ENCODE measurements at places on chromosomes 4 and X. TPM values are rescaled to one million over a fixed set of nuclear protein-coding genes. Genes with fewer than 3 reads are reported as not detected.
A peak's percentile ranks its signal among the peaks of the same experiment; 100 is the strongest.

DNA sequence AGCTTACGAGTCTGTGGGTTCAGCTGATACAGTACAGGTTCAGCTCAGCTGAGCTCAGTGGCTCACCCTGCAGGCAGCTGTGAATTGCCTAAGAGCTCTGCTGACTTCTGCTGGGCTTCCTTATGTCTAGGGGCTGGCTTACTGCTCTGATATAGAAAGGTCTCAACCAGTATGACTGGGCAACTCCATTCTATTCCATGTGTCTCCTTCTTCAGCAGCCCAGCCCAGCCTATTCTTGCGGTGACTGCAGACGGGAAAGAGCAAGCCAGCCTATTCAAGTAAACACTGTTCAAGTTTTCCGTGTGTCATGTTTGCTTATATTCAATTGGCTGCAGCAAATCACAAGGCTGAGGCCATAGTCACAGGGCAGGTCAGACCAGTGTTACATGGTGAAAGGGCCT lies 615.4 kb upstream of the ZFP42 start:
- DNase-seq: no peak

GRCh38 chr4:32219306-32220075 lies 1499.3 kb downstream of the PCDH7 start:
- DNase-seq: no peak

GRCh38 chrX:138859421-138859820 lies 147.9 kb upstream of the FGF13 start:
- DNase-seq: no peak

DNA sequence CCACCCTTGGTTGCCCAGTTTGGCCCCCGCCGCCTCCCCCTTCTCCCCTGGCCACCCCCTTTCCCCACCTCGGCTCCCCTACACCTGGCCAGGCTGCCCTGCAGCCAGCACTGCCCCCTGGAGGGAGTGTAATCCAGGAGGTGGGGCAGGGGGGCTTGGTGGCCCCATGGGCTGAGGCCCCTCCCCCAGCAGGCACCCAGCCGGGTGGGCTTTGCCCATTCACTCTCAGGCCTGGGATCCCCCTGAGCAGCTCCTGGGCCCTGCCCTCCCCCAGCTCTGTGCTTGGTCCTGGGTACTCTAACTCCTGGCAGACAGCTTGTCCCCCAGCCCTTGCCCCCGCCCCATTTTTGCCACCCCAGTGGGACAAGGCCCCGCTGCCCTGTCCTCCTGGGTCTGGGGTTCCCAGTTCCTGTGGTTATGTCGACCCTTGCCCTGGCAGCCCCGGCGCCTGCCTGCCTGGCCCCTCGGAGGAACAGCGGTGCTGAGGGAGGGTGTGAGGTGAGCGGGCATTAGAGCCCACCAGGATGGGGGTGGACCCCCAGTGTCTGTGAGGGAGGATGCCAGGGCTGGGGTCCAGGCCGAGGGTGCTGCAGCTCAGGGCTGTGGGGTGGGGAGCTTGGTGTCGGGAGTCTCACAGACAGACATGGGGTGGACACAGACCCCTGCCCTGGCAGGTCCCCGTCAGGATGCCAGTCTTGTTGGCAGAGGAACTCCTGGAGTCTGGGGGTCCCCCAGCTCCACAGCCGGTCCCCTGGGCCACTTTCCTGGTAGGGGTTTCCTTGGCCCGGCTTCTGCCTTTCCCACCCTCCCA lies 10.2 kb downstream of the NAT8L start:
- DNase-seq: no peak

DNA sequence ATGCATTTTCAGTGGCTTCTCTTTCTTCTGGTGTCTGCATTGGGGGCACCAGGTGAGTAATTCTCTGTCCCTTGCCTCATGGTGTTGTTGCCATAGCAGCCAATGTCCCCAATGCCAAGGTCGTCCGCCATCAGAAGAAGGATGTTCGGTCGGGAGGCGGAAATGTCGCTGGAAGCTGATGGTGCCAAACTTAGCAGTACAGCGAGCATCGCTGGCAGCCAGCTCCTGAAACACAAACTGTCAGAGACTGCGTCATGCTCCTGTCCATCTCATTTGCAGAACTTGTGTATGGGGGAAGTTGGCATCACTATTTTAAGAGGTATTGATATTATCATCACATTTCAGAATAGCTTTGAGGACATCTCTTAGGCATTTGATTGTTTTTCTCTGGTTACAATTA lies 29.1 kb upstream of the ARSD start:
- no peak for DNase-seq

- DNase-seq: no peak
Observed at GRCh38 chr4:20901851-20902250, 201.6 kb downstream of the PACRGL start.

- peak; percentile 11 for DNase-seq
Observed at GRCh38 chr4:142405021-142405694, 440.9 kb downstream of the INPP4B start.

DNA sequence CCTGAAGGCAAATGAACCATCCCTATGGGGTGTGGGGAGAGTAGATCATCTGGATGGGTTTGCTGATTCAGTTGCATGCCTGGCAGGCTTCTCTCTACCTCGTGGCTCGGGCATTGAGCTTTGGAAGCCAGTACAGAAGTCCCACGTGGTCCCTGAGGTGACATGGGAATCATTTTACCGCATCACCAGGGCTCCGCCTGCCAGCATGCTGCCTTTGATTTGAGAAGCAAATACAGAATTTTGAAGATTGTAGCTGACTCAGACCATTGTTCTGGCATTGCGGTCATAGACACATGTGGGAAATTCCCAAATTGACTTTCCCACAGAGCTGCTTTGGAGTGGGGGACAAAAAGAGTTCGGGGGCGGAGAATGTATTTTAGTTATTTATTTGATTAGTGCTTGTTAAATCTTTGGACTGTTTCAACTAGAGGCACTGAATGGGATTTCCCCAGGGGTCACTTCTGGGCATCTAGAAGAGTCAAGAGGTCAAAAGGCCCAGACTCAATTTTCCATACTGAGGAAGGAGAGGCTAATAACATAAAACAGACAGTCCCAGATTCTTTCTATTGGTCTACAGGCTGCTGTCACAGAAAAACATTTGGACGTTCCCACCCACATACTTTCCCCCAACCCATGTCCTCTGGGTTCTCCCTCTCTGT lies 79.3 kb downstream of the NHSL2 start:
- DNase-seq: no peak

GRCh38 chrX:118347131-118347530 lies 1.2 kb downstream of the WDR44 start:
- peak; percentile 16 for DNase-seq

- no peak for DNase-seq
Observed at GRCh38 chr4:43148481-43148880, 256.0 kb downstream of the GRXCR1 start.

- DNase-seq: no peak
Observed at GRCh38 chrX:39816871-39817731, 280.7 kb downstream of the BCOR start.

DNA sequence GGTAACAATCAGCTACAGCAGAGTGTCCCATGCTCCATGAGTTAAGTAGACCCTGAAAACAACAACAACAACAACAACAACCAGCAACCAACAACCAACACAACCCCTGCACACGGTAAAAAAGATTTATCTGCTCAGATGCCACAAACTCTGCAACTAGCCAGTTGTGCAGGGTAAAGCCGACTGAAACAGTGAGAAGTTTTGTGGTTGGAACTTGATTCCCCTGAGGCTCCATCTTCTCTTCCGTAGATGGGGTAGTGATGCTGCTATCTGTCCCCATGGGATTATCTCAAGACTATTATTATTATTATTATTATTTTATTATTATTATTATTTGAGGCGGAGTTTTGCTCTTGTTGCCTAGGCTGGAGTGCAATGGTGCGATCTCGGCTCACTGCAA lies 50.6 kb upstream of the RAPGEF2 start:
- peak; percentile 59 for DNase-seq

GRCh38 chr4:182425302-182425701 lies 182.1 kb downstream of the TENM3 start:
- DNase-seq: no peak

- no peak for DNase-seq
Observed at GRCh38 chr4:40481977-40482376, 146.8 kb downstream of the CHRNA9 start.

DNA sequence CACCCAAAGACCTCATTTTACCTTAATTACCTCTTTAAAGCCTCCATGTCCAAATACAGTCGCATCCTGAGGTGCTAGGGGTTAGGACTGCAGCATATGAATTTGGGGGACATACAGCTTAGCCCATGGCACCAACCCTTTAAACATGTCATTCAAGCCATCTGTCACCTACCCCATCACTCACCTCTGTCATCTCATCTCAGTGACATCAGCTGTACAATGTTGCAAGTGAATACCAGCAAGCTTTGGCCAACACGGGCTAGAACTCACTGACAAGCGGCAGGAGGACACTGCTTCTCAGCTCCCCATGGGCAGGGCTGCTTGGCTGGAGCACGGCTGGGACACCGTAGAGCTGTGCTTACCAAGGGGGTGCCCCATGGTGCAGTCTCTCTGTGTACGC lies 107.5 kb downstream of the STK32B start:
- no peak for DNase-seq

GRCh38 chrX:104411800-104412199 lies 154.2 kb upstream of the IL1RAPL2 start:
- no peak for DNase-seq

GRCh38 chrX:24423960-24424359 lies 41.1 kb upstream of the PDK3 start:
- no peak for DNase-seq

DNA sequence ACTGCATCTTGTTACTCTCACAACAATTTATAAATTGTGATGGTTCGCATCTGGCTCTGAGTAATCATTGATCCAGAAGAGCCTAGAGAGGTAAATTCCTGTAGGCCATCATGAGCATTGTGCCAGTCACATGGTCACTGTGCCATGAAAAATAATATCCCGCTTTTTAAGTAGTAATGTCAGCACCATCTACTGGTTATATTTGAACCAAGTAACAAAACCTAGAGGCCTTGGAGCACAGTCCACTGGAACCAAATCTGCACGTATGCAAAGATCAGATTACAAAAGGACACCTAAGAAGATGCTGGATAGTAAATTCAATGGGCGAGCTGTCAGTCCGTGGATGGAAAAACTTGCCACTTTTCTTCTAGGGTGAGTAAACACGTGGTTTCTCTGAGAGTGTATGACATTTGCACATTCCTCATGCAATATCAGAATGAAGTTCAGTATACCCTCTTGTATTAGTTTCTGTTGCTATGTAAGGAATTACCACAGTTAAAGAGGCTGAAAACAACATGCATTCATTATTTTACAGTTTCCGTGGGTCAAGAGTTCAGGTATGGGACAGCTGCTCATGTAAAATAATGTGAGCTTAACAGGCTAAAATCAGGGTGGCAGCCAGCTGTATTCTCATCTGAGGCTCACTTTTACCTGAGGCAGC lies 26.8 kb downstream of the FAM114A1 start:
- no peak for DNase-seq

DNA sequence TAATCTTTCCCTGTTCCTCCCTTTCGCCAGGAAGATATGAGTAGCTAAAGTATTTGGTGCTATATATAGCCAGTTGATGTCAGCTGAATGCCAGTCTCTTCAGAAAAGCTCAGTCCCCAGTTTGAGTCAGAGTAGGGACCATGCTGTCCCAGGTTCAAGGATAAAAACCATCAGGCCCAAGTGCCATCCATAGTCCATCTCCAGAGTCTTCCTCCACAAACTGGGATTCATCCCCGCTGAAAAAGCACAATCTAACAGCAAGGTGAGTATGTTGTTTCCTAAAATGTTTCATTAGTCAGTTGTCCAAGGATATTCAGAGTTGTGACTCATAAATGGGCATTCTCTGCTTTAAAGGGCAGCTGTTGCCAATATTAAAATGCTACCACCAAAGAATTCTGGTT lies at the start of gene MYOZ2:
TSS of gene MYOZ2 (plus strand) at position 112 of the 401 bp plus-strand sequence. CDS start 694 bp downstream, outside the sequence.
- no peak for DNase-seq

GRCh38 chr4:78370631-78371372 lies 180.8 kb upstream of the ANXA3 start:
- no peak for DNase-seq

CABS1 gene
- total RNA-seq: not detected

HEPH gene
- total RNA-seq: not detected

MBNL3 gene
- 63.1 TPM for total RNA-seq

BEX1 gene
- total RNA-seq: 0.39 TPM

BRS3 gene
- total RNA-seq: not detected

ALPK1 gene
- 28.6 TPM for total RNA-seq

Data from B cell (primary cell).